ENCODE measurements at places on chromosomes 4 and X.

DNA sequence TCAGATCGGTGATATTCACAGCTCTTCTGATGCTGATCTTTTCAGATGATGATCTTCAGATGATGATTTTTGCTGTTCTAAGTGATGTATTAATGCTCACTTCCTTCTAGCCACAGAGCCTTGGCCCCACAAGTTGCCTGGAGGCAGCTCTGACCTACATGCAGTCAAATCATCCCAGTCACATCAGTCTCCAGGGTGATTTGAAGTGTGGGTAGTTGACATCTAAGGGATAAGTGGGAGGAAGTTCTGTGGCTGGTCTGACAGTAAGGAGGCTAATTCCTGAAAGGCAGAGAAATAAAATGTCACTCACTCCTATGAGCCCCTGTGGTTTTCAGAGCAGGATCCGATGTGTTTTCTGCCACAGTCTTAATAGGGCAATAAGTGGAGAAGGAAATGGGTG lies 79.8 kb upstream of the RPL34 start:
- no peak for DNase-seq

DNA sequence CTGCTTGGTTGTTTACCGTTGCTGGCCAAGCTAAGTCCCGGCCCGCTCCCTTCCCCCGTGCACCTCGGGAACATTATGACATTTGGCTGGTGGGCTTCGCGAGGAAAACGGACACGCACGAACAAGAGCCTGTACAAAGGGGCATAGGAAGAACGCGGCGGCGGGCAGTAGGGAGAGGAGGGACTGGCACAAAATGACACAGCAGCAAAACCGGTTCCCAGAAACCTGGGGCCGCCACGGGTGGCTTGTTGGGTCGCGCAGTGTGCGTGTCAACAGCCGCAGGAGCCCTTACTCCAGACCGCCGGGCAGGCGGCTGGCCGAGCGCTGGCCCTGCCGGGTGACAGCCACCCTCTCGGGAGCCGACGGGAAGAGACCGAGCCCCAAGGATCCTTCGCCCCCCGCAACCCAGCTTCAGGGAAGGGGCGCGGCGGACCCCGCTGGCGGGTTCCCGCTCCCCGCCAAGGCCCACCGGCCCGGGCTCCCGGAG lies 1.6 kb upstream of the LIN54 start:
- no peak for DNase-seq

DNA sequence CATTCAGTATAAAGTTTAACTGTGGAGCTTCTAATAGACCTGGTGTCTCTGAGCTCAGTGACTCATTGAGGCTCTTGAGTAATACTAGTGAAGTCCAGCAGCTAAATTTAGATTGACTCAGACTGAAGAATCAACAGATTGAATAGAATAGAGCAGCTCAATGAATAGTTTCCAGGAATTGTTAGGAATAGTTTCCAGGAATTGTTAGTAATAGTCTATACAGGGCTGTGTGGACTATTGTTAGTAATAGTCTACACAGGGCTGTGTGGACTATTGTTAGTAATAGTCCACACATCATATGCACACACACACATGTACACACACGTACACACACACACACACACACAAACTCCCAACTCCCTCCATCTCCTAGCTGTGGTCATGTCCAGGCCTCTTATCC lies 3.0 kb downstream of the GIMD1 start:
- DNase-seq: no peak

DNA sequence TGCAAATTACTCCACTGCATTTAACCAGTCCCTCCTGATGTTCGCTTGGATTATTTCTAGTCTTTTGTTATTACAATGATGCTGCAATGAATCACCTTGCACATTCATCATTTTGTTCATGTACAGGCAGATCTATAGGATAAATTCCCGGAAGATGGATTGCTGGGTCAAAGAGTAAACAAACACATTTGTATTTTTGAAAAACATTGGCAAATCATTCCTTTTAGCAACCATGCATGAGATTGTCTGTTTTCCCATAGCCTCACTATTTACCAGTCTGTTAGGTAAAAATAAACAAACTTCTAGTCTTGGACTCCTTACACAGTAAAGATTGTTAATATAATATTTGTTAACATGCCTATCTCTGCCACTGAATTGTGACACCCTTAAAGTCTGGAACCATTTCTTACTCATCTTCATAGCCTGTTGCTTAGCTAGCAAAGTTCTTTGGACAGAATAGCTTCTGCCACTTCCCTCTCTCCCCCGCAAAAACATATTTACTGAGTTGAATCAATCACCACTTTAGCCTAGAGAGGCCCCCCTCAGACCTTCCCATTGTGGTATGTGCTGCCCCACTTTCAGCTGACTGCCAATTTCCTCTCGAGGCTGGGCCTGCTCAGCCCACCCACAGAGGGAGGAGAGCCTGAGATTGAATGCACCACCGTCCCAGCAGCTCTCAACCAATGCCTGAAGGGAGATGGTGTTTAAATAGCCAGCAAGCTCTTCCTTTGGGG lies 108.4 kb upstream of the ATXN3L start:
- no peak for DNase-seq

DNA sequence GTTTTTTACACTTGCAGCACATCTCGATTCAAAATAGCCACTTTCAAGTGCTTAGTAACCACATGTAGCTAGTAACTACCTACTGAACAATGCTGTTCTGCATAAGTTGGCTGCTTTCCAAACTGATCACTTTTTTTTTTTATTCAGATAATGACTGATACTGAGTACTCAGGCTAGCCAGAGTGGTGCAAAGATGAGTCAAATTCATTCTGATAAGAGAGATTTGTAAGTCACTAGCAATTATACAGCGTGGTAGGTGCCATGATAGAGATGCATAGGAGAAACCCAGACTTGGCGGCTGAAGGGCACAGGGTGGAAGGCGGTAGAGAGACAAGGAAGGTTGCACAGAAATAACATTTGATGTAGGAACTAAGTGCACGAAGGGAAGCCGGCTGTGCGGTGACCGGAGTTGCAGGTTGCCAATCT lies 357 bp upstream of the IGBP1 start:
- no peak for DNase-seq

DNA sequence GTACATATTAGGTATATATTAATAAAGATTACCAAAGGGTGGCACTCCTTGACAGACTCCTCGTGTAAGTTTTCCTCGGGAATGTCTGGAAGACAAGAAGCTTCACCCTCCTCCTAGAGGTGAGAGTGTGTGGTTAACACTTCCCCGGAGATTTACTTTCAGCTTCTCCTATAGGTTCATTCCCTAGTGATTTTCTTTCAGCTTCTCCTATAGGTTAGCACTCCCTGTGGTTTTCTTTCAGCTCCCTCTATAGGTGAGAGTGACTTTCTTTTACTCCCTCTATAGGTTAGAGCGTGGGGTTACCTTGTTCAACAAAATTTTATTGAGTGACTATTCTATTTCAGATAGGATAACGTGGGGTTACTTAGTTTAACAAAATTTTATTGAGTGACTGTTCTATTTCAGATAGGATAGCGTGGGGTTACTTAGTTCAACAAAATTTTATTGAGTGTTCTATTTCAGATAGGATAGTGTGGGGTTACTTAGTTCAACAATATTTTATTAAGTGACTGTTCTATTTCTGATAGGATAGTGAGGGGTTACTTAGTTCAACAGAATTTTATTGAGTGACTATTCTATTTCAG lies 106.0 kb upstream of the PLAC1 start:
- no peak for DNase-seq

DNA sequence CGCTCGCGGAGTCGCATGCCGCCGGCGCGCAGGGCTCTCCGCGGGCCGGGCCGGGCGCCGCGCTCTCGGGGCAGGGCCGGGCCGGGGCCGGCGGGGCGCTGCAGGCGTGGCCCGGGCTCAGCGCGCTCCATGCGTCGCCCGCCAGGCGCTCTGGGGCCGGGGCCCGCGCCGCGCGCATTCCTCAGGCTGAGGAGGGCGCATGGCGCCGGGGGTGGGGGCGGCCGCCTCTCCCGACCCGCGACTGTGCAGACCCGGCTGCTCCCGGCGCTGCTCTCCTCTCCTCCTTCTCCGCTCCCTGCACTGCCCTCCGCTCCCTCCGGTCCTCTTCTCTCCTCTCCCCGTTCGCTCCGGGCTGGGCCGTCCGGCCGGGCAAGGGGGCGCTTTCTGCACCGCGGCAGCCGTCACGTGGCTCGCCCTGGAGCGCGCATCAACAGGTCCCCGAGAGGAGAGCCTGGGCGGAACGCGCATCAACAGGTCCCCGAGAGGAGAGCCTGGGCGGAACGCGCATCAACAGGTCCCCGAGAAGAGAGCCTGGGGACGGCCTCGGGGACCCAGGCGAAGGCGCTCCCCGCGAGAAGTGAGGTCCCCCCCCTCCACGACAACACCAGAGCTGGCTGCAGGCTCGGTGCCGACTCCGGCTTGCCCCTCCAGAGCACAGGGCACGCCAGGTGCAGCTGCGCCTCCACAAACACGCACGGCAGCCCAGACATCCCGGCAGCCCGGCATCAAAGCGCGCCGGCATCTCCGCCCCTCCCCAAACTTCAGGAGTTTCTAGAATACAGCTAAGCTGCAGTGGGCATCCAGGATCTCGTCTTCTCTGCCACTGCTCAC lies 12.9 kb downstream of the PPP2R3B start:
- DNase-seq: no peak

DNA sequence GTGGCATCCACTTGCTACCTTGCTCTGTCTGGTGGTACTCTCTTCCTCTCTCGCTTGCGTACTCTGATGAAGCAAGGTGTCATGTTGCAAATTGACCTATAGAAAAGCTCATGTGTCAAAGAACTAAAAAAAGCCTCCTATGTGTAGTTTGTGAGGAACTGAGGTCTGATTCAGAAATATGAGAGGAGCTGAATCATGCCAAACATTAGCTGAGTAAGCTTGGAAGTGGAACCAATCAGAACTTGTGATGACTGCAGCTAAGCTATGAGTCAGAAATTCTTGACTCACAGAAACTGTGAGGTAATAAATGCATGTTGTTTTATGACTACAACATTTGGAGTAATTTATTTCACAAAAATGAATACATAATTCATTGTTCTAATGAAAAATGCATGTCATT lies 2138.8 kb downstream of the PCDH7 start:
- DNase-seq: no peak

- DNase-seq: no peak
Observed at GRCh38 chrX:110442635-110443034, 84.0 kb downstream of the RTL9 start.

- DNase-seq: no peak
Observed at GRCh38 chr4:170139764-170140163, 50.0 kb upstream of the AADAT start.

GRCh38 chr4:180486342-180486741 lies 1756.9 kb upstream of the TENM3 start:
- DNase-seq: no peak

DNA sequence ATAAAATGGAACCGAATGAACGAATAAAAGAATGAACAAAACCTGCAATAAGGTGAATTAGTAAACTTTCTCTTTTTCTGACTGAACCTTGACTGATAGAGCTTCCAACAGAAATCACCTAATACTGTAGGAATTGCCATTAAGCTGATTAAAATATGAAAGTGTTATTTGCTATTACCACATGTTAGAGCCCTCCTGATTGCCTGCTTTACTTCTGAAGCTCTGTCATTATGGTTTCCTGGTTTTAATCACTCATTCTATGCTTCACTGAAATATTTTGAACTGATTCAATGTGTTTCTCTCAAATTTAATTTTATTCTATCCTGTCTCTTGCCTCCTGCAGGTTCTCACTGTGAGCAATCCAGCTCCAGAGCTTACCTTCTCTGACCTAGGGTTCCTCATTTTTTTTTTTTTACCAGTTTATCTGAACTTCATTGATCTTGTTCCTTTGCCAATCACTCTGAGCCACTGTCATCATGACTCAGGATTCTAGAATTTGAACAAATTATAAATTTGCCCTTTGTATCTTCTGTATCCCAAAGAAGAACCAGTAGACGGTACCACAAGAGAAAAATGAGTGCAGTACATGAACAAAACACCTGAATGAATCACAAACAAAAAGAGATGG lies 48.1 kb upstream of the UGT2B15 start:
- DNase-seq: no peak

DNA sequence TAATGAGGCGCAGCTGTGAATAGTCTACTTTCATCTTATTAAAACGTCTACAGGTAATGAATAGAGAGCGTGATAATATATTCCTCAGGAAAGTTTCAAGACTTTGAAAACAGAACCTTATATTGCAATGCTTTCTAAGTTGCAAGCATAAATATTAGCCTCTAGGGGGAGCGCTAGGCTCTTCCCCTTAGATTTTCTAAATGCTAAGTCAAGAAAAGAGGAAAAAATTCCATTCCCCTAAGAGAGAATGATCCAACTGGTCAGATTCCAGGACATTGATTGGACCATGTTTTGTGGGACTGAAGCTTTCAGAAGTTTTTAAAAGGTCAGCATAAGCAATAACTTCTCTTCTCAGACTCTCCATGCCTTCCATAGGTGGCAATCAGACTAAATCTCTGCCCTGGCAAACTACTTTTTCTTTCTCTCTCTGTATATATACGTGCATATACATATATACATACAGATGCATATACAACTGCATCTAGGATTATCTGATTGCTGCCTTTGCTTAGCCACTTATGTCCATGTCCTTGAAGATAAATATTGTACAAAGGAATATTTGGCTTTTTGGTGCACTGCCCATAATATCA lies 492.9 kb downstream of the INPP4B start:
- no peak for DNase-seq

GRCh38 chrX:139826065-139827044 lies 106.5 kb downstream of the ATP11C start:
- DNase-seq: no peak

DNA sequence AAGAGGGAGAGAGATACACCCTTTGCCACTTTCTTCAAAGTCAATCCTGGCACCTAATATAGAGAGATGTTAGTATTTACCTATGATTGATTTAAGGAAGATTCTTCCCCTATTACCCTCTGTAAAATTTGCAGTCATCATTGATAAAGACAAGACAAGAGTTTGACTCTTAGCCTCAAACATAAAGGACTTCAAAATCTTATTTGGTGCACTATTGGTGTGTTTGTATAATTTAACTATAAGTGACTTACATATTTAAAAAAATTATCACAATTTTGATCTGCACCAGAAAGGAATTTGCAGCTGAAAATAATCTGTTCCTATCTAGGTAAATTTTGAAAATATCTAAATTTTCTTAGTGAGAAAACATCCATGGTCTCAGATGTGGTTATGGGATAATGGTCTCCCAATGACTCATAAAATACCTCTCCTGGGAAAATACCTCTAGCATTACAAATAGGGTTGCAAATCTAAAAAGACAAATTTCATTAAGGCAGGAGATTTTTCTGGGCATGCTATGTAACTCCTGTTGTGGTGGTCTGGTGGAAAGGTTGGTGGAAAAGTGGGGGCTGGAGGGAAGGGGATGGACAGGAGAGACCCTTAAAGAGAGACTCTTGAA lies 173.6 kb upstream of the MED14 start:
- no peak for DNase-seq

DNA sequence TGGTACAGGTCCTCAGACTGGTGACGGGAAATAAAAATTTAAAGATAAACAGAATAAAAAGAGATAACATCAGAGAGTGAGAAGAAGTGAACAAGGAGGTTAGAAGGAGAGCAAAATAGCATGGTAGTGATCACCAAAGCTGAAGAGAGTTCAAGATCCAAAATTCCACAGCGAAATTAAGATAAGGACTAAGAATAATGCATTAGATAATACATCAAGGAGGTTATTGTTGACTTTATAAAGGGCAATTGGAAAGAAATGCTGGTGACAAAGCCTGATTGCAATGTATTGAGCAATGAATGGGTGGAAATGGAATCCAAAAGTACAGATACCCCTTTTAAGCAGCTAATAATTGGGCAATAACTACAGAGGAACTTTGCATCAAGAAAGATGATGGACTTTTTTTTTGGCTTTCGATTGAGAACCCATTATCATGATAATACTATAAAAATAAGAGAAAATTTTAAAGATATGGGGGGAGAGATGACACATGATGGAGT lies 101.6 kb upstream of the MAP9 start:
- no peak for DNase-seq

Data from activated gamma-delta T cell (primary cell).